CD8-positive, alpha-beta memory T cell (primary cell): ENCODE measurements at places on chromosomes 11 and 22. TPM values are rescaled to one million over a fixed set of nuclear protein-coding genes. Genes with fewer than 3 reads are reported as not detected.
A peak's percentile ranks its signal among the peaks of the same experiment; 100 is the strongest.

- H3K36me3 ChIP-seq, result no peaks in the 10 kb centered on the region
- H3K27me3 ChIP-seq, result no peaks in the 10 kb centered on the region
- H3K4me1 ChIP-seq, result peaks cover 16% of the 10 kb centered on the region
- peak; percentile 20 for DNase-seq
Measured at GRCh38 chr11:60951904-60952741, at the start of gene SLC15A3. SLC15A3 (minus strand) TSS chr11:60952176; CDS start chr11:60951551, 625 bp downstream.

DNA sequence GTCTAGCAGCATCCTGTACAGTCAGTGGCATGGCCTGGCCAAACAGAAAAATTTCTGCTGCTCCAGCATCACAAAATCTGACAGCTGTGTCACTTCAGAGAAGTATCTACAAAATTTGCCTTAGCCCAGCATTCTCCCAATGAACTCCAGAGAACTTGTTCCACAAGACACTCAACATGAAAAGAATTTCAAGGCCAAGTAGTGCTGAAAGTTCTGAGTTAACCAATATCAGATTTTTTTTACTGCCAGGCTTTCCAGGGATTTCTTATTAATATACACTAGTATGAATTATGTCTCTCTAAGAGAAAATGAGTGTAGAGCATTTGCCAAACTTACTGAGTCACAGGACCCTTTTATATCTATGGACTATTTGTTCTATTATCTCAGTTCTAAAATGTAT is 68.8 kb downstream of the OR5AK2 start:
- DNase-seq, result no peak
- no peaks in the 10 kb centered on the region for H3K27me3 ChIP-seq
- H3K4me1 ChIP-seq, result no peaks in the 10 kb centered on the region
- no peaks in the 10 kb centered on the region for H3K36me3 ChIP-seq

GRCh38 chr11:10715571-10715970 is 22.0 kb upstream of the IRAG1 start:
- H3K27me3 ChIP-seq, result no peaks in the 10 kb centered on the region
- H3K27ac ChIP-seq, result no peak overlapping the region
- H3K4me3 ChIP-seq, result no peak overlapping the region
- H3K36me3 ChIP-seq, result no peaks in the 10 kb centered on the region

PTPMT1 gene
- total RNA-seq, result 53.3 TPM

ELMOD1 gene
- not detected for total RNA-seq
